ENCODE measurements at places on chromosomes 16 and 17. TPM values are rescaled to one million over a fixed set of nuclear protein-coding genes. Genes with fewer than 3 reads are reported as not detected.
A peak's percentile ranks its signal among the peaks of the same experiment; 100 is the strongest.

The KRTAP9-1 gene
- total RNA-seq = not detected

DNA sequence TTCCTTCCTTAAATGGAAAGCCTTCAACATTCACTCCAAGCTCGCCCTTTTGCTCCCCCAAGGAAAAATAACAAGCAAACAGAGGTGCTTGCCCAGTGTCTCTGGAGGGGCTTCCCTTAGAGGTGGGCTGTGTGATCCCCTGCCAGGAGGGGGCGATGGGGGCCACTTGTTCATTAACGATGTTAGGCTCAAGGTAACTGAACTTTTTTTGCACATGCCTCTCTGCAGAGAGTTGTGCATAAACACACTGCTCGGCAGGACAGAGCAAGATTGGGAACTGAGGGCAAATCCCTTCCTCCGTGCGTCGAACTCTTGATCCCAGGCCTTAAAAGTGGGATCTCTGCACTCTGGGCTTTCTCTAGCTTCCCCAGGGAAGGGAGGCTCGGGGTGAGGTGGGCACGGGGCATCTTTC lies 15.5 kb upstream of the NAGLU start:
- DNase-seq = no peak

- DNase-seq = no peak
Measured at GRCh38 chr16:67783353-67783725, 23.0 kb downstream of the RANBP10 start.

DNA sequence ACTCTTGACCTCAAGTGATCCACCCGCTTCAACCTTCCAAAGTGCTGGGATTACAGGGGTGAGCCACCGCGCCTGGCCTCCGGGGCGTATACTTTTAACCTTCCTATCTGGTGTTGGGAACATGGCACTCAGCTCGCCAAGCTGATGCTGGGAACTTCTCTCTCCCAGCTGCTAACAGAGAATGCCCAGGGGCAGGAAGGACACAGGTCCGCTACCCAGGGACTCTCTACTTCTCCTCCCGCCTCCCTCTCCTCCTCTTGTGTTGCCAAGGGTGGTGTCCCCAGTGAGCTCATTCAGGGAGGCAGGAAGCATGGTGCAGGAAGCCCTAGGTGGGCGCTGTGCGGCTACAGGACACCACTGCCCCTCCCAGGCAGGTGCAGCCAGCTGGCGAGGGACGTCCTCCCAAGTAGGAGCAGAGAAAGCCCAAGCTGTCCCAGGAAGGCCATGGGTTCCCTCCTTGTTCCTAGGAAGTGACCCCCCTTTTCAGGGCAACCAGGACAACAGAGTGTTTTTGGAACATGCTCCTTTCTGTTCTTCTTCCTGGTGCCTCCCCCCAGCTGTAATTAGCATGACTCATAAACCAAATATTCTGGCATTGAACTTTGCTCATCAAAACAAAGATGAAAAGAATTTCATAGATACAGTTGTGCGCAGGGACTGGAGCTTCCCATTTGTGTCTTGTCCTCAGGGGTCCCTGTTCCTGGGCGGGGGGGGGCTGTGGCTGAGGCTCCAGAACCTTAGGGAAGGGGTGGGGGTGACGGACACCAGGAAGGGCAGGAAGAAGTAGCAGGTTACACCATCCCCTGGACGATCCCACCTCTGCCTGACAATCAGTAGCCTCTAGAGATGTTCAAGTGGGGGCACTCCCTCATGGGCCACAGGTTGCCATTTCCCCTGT lies 2.7 kb downstream of the C1QTNF1 start:
- DNase-seq = peak; percentile 91

- peak; percentile 78 for DNase-seq
Measured at GRCh38 chr17:49567871-49568694, 7.6 kb upstream of the NXPH3 start.

DNA sequence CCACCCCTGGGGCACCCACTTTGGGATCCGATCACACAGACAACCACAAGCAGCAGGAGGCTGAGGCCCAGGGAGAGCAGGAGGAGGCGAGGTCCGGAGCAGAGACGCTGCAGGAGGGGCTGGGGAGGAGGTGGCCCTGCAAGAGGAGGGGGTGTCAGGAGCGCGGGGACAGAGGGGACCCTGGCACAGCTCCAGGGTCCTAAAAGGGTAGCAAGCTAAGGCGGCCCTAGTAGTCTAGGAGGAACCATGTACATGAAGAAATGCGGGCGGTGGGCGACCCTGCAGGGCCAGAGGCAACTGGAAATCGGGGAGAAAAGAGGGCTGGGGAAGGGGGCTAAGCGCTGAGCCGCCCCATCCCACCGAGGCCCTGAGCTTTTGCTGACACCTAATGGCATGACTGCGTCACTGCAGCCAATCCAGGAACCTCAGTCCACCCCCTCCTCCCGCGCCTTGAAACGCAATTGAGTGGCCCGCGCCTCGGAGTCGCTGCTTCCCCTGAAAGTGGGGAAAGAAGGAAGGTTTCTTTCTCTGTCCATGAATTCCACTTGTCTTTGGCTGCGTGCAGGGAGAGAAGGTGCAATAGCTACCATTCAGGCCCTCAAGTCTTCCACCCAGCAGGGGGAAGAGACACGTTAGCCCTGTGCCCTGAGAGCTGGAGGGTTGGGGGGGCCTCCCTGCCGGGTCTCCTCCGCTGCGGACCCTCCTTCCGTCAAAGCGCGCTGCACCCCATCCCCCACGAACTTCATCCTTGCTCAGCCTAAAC lies 1.8 kb downstream of the ASGR1 start:
- peak; percentile 44 for DNase-seq

The ADCY7 gene
- 24.6 TPM for total RNA-seq

- DNase-seq = peak; percentile 88
Measured at GRCh38 chr17:77963441-77963840, 4.9 kb downstream of the TNRC6C start.

- peak; percentile 31 for DNase-seq
Measured at GRCh38 chr17:58403311-58403710, 14.0 kb downstream of the RNF43 start.

The PLA2G15 gene
- total RNA-seq = 23.0 TPM
